ENCODE measurements at places on chromosomes 6 and 20.

DNA sequence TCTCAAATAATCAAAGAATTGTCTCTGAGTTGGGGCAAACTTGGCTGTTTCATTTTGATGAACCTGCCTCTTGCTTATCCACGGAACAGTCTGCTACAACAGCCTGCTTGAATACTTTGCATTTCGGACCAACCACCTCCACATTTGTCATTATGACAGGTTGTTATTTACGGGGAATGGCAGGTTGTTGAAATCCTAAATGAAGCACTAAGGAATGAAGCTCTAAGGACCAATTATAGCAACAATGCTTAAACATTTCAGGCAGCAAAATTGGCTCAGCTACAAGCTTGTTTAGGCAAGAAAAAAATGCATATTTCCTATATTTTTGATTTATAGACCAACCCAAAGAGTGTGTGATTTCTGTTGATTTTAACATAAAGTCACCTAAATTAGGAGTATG, 84.5 kb downstream of the MAP3K7 start:
- no peak for DNase-seq

DNA sequence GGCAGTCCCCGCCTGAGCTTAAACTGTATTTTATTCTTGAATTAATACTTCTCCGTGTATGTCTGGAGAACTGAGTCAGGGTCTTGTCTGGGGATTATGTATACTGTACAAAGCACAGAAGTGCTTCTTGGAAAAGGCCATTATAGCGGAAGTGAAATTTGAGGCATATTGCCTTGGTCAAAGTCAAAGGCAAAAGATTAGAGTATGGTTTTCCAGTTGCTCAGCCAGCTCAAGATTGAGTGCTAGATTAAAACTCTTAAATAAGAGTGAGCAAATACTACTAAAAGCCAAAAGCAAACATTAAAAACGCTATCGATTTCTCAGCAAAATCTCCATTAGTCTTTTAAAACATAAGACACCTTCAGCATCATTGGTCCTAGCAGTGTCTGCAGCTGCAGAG, 207.7 kb upstream of the MAN1A1 start:
- no peak for DNase-seq

DNA sequence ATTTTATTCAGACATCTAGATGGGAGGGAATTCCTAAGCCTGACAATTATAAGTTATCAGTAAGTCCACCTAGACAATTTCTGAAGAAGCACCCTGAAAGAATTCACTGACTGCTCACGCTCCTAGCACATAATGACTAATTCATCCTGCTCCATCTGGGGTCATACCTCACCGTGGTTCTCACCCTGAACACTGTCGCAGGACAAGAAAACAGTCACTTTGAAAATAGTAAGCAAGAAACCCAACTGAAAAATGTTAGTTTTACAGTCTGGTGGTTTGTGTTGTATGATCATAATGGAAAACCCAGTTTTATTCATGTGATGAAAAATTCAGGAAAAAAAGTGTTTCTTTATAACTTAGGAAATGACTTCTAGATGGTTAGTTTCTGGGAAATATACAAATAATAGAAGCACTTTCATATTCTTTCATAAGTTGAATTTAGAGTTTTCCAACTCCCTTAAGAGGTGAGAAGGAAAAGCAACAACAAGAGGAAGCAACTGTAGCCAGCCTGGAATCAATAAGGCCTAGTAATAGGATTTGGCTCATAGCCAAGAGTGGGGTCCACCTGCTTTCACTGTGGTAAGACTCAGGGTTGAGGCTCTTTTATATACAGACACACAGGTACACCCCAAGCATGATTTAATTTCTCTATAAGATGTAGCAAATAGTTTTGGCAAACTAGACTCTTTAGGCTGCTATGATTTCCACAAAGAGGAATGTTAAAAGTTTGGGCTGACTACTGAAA, 94.1 kb downstream of the HIVEP2 start:
- no peak for DNase-seq

- no peak for DNase-seq
Measured at GRCh38 chr6:125670568-125670967, 78.9 kb upstream of the HEY2 start.

DNA sequence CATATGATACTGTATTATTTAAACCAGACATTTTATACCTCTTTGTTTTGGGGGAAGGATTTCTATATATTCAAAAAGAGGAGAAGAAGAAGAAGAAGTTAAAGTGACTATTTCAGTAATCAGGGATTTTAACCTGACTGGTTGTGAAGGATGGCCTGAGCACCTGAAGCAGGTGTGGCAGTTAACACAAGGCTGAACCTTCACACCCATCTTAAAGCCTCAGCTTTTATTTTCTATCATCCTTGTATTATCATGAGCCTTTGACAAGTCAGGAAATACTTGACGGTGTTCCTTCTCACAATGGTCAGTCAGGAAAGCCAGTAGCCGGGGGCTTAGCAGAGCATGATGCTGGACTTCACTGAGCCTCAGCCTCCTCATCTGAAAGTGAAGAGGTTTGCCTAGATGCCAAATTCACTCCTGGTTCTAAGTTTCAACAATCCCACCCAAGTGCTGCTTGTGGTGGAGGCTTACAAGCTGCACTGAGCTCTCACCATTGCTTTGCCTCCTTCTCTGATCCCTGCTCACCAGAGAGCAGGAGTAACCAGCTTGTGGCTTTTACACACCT, 117.2 kb downstream of the JAG1 start:
- DNase-seq: no peak

- no peak for DNase-seq
Measured at GRCh38 chr20:21102603-21103311, 3.4 kb downstream of the LINC00237 start.

DNA sequence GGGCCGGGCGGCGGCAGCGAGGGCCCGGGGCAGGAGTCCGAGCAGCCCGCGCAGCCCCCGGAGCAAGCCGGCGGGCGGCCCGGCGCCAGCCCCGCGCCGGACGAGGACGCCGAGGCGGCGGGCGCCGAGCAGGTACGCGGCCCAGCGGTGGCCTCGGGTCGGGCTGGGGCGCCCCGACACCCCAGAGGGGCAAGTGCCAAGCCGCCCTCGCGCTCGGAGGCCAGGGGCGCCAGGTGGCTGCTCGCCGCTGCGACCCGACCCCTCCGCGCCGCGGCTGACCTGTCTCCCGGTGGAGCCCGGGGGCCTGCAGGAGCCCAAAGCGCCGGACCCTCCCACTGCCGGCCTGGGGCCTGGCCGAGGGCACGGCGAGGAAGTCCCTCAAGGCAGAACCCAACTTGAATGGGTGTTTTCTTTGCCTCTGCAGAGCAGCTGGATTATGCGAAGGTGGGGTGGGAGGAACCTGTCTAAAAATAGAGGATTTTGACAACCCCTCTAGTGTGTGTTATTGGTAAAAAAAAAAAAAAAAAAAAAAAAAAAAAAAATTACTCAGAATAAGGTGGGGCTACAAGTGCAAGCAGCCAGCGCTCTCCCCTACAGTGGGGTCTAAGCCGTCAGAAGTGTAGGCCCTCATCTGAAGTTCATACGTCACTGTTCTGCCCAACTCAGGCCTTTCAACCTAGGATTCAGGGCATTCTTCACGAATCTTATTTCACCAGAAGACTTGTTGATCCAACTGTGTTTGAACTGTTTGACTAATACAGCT, 609 bp downstream of the OGFRL1 start:
- DNase-seq: no peak

- no peak for DNase-seq
Measured at GRCh38 chr6:34914358-34914757, 25.3 kb downstream of the ANKS1A start.

DNA sequence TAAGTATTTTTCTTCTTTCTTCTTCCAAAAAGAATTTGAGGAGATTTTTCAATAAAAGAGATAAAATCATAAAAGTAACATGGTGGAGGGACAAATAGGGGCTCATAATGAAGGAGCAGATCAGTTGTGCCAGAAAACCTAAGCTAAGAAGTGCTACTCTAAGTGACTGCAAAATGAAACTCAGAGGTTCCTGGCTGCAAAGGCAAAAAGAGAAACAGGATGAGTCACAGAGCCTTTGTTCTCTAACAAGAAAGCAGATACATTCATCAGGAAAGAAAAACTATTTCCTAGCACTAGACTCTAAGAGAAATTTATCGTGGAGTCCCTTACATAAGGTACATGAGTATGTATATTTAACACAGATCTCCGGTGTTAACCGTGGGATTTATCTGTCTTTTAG, 49.8 kb downstream of the TSHZ2 start:
- no peak for DNase-seq

DNA sequence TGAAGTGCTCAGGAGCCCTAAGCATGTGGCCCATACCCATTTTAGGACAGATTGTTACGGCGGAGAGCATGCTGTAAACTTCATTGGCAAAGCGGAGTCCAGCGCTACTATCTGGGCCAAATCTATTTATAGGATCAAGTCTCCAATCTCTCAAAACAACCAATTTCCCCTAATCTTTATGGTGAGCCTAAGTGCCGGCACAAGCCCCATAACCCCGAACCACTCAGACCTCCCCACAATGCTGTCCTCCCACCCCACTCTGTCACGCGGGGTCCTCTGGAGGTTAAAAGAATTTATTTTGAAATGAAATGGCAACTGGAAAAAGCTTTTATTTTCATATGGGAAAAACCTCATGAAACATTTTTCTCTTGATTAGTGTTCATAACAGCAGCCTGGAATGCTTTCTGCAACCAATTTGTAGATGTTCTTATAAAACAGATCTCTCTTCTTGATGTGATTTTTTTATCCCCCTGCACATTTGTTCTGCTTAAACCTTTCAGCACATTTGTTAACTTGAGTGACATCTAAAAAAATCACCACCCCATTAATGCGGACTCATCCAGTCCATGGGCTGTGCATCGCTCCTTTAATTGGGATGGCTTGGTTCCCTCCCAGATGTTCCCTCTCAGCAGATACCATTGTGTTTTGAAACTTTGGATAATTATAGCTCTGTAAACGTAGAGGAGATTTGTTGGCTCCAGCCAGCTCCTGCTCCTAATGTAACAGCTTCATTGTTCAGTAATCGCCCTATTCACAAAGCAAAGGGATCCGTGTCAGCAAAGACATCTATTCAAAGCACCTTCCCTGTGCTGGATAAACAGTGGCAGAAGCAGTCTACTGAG, 323.6 kb downstream of the CD83 start:
- no peak for DNase-seq

- DNase-seq: no peak
Measured at GRCh38 chr6:6503191-6503590, 85.3 kb upstream of the LY86 start.

GRCh38 chr6:36908747-36909146, 23.0 kb downstream of the C6orf89 start:
- no peak for DNase-seq

GRCh38 chr20:50368813-50369224, 141.4 kb upstream of the PTPN1 start:
- no peak for DNase-seq

DNA sequence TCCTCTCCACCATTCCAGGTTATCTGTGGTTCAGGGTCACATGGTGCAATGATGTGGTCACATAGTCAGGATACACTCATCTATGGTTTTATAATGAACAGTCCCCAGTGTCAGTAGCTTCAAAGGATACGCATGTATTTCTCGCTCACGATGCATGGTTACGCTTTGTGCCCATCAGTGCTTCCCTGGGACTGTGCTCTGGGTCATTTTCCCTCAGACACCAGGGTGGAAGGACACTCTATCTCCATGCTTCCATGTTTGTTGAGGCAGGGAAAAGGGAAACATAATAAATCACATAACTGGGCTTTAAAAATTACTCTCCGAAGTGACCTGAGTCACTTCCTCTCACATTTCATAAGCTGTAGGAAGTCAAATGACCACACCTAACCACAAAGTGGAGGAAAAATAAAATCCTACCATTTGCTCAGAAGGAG, 394.8 kb upstream of the NOX3 start:
- no peak for DNase-seq

- no peak for DNase-seq
Measured at GRCh38 chr20:62064770-62065673, 659 bp downstream of the TAF4 start.

- no peak for DNase-seq
Measured at GRCh38 chr6:166614171-166614583, 12.9 kb downstream of the RPS6KA2 start.

DNA sequence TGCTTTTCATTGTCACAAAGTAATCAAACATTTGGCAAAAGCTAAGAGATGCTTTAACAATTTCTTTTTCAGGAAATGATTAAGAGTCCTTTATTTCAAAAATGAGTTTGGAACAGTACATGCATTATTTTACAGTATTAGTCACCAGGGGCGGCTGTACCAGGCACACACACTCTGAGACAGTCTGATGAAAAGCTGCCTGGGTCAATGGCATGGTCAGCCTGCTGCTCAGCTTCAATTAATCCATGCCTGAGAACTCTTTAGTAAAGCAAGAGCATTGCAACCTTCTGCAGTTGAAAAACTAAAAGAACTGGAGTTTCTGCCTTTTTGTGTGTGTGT, 105.5 kb downstream of the TULP4 start:
- DNase-seq: no peak

- no peak for DNase-seq
Measured at GRCh38 chr20:60506061-60506460, 547.8 kb downstream of the CDH26 start.

DNA sequence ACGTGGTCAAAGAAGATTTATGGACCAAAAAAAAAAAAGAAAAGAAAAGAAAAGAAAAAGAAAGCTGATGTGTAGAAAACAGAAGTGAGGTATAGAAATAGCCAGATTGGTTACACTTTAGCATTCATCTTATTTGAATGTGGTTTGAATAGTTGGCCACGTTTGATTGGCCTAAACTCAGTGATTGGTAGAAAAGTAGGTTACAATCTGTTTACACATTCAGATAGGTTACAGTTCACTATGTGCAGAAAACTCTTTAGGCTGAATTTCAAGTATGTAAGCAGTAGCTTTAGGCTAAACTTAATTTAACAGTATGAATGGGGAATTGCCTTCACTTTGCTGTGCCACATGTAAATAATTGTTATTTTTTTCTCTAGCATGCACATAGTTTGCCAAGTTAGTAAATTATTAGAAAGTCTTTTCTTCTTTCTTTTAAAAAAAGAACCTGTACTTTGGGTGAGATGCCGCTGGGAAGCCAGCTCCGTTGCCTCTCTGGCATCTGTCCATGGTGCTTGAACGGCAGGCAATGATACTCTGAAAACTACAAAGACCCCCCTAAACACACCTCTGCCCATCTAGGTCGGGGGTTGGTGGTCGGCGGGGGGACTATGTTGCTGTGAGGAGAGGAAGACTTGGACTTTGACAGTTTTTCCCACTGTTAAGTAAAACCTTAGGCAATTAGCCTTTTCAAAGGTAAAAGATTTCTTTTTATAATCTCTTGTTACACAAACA, 173.0 kb downstream of the AIG1 start:
- DNase-seq: no peak

DNA sequence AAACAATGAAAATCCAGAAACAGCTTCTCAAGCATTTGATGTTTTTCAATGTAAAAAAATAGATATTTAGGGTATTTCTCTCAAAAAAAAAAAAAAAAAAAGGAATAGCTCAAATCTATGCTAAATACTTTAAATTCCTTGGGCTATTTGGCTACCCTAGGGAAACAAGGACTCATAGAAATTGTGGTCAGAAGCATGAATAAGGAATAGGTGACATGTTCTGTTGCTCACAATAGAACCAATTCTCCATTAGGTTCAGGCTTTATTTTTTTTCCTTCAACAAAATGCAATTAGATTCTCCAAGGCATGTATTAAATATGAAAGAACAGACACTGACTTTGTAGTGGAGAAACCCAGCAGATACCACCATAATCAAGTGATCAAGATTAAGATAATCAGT, 904.3 kb upstream of the FLRT3 start:
- no peak for DNase-seq

GRCh38 chr6:137944793-137945498, 77.9 kb downstream of the TNFAIP3 start:
- no peak for DNase-seq

Data from stimulated activated CD4-positive, alpha-beta T cell treated with anti-CD3 and anti-CD28 coated beads, TNF-alpha, amount 100 ng/mL, for 1 hour (primary cell).